ENCODE measurements at places on chromosomes 7 and 10.

DNA sequence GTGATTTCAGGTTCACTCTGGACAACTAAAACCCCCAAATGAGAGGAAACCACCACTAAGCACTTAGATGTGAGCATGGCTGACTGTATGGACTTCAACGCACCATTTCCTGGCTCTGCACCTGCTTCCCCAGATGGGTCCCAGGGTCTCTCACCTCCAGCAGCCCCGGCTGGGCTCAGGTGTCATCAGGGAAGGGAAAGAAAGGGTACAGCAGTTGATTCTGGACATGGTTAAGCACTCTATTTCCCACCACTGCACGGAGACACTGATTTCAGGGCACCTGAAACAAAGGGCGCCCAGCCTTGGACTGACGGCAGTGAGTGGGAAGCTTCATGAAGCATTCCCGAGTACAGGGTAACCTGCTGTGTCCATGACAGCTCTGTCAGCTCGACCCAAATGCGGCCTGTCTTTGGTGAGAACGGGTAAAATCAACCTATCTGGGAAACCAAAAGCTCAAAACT is 19.0 kb downstream of the FAM53B start:
- no peak for DNase-seq

DNA sequence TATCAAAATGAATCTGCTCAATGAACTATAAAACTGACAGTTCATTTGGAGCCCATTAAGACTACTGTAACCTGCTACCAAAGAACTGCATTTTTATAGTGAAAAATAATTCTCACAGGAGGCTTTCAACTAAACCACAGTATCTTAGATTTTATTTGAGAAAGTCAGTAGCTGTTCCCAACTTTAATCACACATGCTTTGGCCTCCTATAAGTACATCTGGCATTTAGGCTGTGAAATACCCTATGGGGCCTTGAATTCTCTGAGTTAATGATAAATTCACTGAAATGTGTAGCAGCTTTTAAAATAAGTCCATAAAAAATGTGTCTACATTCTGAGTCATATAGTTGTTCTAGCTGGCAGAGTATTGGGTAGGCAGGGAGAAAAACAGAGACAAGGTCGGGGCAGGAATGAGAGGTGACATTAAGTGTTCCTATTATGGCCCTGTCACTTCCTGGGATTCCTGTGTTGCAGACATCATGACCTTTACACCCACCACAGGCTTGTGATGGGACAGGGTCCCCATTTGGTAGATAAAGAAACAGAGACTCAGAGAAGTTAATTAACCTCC is 588.8 kb downstream of the REEP3 start:
- DNase-seq, result no peak

- DNase-seq, result no peak
Observed at GRCh38 chr7:127332880-127333279, 59.6 kb downstream of the ZNF800 start.

DNA sequence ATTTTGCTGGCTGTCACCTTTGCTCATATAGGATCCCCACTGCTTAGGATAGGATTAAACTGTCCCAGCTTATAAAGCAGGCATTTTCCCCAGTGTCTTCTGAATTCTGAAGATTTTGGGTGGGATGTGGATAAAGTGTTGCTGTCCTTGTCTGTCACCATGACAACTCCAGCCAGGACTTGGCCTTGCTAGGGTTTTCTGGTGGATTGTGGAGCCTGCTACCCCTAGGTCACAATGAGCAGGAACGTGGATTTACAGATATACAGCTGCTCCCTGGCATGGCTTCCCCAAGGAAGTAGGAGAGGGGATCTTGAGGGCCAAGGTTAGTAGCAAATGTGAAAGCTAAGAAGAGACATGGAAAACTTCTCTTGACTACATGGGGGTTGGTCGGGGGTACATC is 220.7 kb downstream of the WDR11 start:
- DNase-seq, result no peak

GRCh38 chr7:130896898-130897514 is 163.0 kb upstream of the KLF14 start:
- no peak for DNase-seq

DNA sequence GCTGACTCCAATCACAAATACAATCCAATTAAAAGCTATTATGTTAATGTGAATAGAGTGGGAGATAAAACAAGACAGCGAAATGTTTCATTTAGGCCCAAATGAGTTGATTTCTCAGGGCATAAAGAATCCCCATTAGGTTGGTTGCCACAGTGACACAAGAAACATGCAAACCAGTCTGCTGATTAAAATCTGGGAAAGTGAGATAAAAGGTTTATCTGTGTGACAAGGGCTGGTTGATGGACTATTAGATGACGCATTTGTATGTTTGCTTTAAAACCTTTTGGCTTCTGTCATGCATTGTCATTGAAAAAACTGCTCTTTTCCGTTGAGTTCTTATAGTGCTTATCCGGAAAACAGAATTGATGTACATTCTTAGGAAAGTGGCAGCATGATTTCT is 658.2 kb downstream of the GATA3 start:
- no peak for DNase-seq

DNA sequence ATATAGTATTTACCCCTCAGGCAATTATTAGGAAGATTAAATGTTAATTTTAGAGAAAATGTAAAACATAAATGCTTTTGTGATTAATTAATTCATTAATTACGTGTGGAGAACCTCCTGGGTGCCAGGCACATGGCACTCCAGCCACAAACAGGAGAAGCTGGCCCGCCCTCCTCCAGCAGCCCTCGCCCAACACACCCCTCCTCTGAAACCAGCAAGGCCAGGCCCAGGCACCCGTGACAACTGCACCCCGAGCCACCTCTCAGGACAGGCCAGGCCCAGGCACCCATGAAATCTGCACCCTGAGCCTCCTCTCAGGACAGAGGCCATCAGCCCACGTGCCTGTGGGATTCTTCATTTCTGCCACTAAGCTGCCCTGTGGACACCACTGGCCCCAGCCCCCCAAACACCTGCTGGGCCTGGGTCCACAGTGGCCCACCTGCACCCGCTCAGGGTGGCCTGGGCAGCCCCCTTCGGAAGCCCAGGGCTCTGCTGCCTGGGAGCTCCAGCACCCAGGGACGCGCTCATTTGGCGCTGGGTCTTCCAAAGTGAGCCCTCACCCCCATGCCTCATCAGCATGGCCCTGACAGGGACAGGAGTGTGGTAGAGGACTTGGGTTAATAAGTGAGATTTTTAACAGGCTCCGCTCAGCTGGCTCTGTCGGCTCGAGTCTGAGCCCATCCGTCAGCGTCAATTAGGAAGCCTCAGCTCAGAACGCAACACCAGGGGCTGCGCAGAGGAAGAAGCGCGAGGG is 482.1 kb downstream of the DNAJB6 start:
- DNase-seq, result no peak

DNA sequence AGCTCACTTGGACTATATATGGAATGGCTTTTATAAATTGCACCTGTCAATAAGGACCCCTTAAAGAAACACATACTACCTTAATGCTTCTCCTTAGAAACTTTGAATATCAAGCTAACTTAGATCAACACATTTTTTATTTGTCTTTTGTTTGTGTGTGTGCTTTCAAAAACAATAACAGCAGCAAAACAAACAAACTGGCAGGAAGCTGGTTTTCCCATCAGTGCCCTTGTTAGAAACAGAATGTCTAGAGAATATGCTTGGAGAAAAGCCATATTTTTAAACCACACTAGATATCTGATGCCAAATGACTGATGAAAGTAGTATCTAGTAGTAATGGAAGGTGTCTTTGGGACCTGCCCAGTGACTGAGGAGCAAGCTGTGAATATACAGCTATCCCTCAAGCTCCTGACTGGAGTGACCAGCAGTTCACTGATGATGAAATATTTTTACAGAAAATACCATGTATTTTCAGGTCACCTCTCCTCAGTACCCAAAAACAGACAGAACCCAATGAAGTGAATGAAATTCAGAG is 1.0 kb downstream of the PDE1C start:
- no peak for DNase-seq

DNA sequence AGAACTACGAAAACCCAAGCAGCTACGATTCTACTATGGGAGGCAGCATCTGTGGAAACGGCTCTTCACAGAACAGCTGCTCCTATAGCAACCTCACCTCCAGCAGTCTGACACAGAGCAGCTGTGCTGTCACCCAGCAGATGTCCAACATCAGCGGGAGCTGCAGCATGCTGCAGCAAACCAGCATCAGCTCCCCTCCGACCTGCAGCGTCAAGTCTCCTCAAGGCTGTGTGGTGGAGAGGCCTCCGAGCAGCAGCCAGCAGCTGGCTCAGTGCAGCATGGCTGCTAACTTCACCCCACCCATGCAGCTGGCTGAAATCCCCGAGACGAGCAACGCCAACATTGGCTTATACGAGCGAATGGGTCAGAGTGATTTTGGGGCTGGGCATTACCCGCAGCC is 81.6 kb upstream of the SAMD8 start:
- no peak for DNase-seq

- no peak for DNase-seq
Observed at GRCh38 chr10:113019692-113020474, 69.8 kb downstream of the TCF7L2 start.

DNA sequence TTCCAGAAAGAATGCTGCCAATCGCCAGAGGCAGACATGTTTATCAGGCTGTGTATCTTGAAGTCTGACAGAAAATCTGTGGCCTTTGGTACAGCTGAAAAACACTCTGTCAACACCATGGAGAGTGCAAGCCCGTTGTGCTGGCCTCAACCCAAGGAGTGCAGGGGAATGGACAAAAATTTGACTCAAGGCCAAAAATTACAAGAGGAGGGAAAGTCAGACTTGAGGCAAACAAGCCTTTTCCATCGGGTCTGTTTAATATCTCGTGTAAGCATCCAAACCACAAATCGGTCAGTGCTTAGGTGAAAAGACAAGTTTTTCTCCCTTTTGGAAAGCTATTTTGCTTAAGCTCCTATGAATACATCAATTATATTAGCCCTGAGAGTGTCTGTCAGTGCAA is 305.3 kb upstream of the NFE2L3 start:
- DNase-seq, result no peak

DNA sequence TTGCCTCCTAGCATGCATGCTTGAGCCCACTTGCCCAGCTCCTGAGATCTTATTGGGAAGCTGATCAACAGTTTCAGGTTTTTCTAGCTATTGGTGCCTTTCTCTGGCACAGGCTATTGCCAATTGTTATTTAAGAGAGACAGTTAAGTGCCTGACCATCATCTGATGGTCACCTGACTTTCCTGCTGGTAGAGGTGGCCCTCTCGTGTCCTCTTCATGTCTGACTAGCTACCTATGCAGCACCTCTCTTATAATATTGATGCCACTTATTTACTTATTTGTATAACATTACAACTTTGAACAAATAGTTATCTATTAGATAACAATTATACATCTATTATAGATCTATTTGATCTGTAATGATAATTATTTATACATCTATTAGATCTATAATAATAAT is 205.9 kb upstream of the SEMA3D start:
- DNase-seq, result no peak

DNA sequence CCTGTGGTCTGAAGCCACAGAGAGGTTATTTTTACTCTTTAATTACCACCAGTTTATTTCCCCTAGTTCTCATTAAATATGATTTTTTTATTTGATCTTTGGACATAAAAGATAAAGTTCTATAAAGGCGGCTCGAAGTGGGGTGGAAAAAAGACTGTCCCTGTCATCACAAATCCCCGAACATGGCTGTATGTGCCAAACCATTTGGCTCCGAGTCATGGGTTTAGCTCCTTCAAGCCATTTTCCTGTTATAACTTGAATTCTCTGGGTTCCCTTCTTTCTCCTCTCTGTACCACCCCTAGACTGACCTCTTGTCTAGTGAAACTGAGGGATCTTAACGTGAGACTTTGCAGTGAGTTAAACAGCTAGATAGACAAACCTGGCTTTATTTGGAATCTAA is 181.6 kb downstream of the BMPER start:
- no peak for DNase-seq

- no peak for DNase-seq
Observed at GRCh38 chr10:106565546-106565945, 599.0 kb downstream of the SORCS1 start.

DNA sequence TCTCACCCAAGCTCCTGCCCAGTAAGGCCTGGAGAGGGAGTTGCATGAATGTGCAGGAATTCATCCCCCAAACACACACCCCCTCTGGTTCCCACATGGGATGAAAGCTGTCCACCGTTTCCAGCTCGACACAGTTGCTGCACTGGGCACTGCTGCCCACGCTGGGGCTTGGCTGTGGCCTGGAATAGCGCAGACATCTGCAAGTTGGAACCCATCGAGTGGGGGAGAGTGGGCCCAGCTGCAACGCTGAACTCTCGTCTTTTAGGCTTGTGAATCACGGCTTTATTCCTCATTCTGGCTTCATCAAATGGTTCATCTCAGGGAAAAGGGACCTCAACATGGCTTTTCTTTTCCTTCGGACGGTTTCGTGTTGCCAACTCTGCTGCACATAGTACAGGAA is 264.7 kb downstream of the DNAJB6 start:
- DNase-seq, result no peak

DNA sequence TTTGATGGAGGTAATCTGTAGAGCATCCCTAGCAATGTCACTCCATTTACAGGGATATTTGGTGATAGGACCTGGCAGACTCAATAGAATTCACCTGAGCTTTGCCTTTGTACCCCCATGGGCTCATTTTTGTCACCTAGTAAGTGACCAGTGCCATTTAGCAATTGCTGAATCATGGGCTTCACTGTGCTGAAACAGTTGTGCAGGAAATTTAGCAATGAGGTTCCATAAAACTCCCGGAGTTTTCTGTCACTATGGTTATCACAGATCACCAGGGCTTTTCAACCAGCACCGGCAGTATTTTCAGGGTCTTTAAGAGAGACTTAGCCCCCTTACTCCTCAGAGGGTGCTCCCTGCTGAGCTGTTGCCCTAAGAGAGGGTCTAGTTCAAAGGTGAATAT is 40.2 kb downstream of the FAS start:
- DNase-seq, result no peak

DNA sequence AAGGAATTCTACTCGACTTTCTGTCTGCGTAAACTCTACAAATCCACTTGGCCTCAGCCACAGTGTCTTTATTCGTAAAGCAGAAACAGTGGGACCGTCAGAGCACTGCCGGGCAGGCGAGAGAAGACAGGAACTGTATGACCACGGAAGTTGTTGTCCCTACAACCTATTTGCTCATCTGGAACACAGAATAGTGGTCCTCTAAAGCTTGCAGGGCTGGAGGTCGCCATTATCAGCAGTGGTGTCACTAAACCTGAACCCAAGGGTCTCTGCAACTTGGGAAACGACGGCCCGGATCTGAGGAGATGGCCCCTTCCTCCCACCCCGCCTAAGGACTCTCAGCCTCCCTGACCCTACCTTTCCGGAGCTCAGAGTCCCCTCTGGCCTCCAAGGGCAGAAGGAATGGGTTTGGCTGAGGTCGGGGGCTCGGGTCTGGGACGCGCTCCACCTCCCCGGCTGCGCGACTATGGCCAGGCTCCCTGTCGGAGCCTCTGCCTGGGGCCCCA is 442 bp downstream of the STYXL1 start:
- DNase-seq, result no peak

- DNase-seq, result no peak
Observed at GRCh38 chr10:133379152-133379800, at the start of gene PAOX. TSS of gene PAOX (plus strand) at chr10:133379262. CDS start at chr10:133379317, 55 bp downstream.

DNA sequence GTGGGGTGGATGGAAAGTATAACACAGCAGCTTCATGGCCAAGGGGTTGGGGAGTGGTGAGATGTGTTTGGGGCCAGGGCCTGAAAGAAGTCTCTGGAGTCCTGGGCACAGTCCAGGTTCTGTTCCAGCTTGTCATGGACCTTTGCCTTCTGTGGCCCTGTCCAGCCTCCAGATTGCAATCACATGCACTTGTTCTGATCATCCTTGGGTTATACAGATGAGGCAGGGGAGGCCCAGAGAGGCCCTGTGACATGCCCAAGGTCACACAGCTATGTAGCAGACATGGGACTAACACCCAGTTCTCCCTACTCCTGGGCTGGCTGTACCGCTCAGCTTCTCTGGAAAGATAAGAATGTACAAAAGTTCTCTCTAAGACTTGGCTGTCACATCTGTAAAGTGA is 11.7 kb downstream of the VWA2 start:
- no peak for DNase-seq

GRCh38 chr7:442457-442856 is 77.2 kb downstream of the PDGFA start:
- DNase-seq, result no peak

Data from epithelial cell of prostate (primary cell).